ENCODE measurements at places on chromosomes 6 and 20.

DNA sequence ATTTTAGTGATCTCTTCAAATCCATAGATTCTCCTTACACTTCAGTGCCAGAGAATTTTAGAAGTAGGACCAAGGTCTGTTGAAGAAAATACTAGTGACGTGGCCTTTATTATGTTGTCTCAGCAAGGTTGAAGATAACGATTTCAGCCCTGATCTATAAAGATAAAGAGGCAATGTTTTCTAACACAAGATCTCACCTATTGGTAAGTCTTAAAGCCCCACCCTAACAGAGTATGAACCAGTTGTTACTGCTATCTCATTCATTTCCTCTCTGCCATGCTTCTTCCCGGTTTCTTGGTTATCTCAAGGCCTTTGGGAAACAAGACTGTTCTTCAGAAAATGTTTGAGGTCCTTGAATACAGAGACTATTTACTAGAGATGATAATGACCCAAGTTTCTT is 53.1 kb downstream of the KIAA0408 start:
- no peak for DNase-seq

DNA sequence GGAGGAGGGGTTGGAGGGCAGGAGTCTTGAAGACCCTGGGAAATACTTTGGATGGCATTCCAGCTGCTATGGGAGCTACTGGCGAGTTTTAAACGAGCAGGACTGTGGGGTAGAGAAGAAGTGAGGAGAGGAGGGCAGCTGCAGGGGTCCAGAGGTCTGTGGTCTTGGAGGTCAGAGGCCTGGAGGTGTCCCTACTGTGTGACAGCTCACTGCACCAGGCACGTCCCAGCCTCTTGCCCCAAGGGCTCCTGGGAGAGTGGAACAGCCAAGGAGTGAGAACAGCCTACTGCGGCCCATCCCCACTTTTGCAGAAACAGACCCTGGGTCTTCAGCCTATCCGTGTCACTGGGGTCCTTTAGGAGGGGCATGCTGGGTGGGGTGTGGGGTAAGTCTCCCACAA is 2.9 kb upstream of the NOL4L start:
- no peak for DNase-seq

GRCh38 chr6:40295251-40295950 is 291.8 kb downstream of the LRFN2 start:
- no peak for DNase-seq

- no peak for DNase-seq
Observed at GRCh38 chr6:47094241-47094925, 52.3 kb upstream of the ADGRF1 start.

- no peak for DNase-seq
Observed at GRCh38 chr6:107246972-107247615, 131.8 kb upstream of the BEND3 start.

GRCh38 chr20:32281711-32282110 is 4.3 kb downstream of the KIF3B start:
- DNase-seq: no peak

DNA sequence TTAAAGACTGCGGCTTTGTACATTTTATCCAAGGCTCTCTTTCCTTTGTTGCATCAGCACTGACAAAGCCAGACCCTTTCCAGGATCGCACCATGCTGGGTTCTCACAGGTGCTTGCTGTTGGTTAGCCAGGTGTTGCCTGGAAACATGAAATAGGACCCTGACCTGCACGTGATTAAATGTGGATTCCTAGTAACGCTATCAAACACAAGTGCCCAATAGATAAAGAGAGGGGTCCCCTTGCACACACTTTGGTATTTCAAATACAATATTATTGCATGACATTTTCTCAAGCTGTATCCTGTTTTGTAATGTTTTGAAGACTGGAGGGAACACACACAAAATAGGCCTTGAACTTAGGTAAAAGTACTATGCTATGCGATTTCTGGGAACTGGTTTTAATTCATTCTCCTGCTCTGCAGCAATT is 73.3 kb downstream of the AKAP12 start:
- no peak for DNase-seq

- no peak for DNase-seq
Observed at GRCh38 chr20:40110311-40110831, 578.7 kb downstream of the MAFB start.

GRCh38 chr6:53111865-53112264 is 36.8 kb downstream of the GCM1 start:
- DNase-seq: no peak

GRCh38 chr6:111673937-111674336 is 68.3 kb upstream of the TRAF3IP2 start:
- DNase-seq: no peak

DNA sequence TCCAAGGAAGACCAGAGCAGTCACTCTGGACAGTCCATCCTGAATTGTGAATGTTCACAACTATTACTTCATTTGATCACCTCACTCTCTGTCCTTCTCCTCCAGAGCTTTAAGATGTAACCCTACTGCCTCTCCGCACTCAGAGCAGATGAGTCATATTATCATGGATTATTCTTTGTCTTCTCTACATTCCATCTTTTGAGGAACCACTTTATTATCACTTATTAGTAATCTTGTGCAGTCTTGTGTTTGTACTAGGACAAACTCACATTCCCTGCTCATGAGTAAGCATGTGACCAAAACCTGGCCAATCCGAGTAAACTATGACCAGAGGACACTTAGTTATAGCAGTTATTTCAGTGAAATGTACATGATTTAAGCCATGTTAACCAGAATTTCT is 401.5 kb upstream of the ADGRB3 start:
- no peak for DNase-seq

- DNase-seq: no peak
Observed at GRCh38 chr6:115901896-115902295, 158.8 kb downstream of the FRK start.

DNA sequence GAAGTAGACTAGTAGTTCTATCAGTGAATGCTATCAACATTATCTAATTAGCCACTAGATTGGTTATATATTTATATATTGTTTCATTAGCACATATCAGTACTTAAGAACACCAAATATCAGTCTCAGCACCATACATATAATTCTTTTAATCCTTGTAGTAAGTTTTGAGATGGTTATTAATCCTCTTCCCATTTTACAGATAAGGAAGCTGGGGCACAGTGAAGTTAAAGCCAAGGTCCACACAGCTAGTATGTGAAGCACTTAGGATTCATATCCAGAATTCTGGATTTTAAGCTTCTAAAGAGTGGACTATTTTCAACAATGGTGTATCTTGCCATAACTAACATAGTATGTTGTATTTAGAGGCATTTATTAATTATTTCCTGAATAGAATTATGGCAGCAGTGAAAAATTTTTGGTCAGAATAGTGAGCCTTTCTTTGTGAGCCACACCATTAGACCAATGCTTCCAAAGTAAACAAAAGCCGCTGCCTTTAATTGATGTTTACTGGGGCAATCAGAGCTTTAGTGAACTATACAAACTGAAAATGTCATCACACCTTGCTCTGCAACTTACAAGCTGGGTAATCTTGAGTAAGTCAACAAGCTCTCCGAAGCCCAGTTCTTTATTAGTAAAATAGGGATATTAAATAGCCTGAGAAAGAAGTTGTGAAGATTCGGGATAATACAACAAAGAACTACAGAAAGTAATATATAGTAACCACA is 41.9 kb upstream of the HBS1L start:
- DNase-seq: no peak

DNA sequence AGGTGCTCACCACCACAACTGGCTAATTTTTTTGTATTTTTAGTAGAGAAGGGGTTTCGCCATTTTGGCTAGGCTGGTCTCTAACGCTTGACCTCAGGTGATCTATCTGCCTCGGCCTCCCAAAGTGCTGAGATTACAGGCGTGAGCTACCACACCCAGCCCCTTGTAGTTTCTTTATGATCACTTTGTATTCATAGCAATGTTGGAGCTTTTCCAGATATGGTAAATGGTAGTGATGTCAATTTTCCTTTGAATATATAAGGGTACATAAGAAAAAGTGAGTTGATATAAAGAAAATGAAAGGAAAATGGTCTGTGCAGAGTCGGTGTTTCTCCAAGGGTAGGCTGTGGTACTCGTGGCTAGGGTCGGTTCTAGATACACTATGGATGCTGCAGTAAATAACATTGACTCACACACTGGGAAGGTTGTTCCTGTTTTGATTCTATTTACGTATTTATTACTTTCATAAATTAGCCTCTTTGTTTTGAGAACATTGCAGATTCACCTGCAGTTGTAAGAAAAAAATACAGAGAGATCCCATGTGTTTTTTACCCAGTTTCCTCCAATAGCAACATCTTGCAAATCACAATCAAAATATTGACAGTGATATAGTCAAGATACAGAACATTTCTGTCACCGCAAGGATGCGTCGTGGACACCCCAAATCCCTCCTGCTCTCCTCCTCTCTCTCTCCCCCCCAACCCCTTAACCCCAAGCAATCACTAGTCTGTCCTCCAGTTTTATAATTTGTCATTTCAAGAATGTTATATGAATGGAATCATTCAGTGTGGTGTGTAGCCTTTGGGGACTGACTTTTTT is 2.5 kb downstream of the ZNF831 start:
- no peak for DNase-seq

DNA sequence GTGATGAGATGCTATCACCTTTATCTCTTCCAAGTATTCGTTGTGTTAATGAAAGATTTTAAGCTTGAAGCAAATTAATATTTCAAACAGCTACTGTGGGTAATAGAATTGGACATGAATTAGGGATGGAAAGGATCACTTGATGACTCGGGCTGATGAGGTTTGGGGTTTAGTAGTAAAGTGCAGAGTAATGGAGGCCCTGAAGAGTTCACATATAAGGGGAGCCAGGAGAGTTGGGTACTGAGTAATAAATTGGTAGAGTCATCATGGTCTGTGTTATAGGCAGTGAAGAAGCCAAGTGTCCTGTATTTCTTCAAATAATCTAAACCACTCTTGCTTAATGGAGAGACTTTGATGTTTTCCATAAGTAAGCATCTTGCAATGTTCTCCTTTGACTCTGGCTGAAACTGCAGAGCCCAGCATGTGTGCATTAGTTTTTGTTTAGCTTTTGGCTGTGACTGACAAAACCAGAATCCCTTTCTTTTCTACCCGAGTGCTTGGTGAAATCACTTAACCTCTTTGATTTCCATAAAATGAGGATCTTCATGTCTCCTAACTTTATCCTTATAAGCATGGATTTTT is 57.6 kb downstream of the L3MBTL3 start:
- no peak for DNase-seq

- DNase-seq: no peak
Observed at GRCh38 chr6:13433709-13434121, 53.7 kb downstream of the GFOD1 start.

DNA sequence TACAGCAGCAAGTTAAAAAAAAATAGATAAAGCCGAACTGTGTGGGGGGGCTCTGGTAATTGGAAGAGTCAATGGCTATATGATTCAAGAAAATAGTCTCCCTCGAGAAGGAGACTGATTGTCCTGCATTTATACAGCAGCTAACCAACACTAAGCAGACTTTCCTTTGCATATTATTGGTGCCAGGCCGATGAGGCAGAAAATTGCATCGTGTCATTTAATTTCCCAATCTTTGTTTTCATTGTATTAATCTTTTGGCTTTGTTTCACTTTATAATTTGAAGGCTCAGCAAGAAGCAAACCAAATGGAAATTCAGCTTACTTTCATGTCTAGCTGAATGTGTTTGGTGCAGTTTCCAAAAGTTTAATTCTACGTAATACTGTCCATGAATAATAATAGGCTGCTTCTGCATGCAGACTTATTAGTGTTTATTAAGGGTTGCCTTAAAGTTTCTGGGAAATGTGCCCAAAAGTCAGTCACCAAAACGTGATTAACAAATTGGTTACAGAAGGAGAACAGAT is 258.5 kb downstream of the HACE1 start:
- no peak for DNase-seq

DNA sequence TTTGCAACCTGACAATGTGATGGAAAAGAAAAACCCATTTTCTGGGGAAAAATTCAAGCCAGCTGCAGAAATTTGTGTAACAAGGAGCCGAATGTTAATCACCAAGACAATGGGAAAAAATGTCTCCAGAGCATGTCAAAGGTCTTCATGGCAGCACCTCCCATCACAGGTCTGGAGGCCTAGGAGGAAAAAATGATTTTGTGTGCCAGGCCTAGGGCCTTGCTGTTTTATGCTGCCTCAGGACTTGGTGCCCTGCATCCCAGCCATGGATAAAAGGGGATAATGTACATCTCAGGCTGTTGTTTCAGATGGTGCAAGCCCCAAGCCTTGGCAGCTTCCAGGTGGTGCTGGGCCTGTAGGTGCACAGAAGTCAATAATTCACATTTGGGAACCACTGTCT is 747.7 kb downstream of the C6orf118 start:
- no peak for DNase-seq

DNA sequence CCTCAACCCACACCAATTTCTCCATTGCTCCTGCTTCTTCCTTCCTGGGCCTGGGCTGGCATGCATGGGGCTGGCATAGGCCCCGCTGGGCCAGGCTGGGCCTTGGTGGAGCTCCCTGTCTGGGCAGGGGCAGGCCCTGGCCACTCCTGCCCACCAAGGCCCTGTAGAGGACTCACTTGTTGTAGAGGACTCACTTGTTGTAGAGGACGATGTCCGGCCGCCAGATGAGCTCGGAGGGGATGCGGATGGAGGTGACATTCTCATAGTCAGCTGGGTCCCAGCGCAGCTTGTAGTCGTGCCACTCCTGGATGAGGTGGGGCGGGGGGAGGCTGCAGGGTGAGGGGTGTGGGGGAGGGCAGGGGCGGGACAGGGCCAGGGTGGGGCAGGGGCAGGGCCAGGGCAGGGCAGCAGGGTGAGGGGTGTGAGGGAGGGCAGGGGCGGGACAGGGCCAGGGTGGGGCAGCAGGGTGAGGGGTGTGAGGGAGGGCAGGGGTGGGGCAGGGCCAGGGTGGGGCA is 5.3 kb downstream of the CHRNA4 start:
- no peak for DNase-seq

DNA sequence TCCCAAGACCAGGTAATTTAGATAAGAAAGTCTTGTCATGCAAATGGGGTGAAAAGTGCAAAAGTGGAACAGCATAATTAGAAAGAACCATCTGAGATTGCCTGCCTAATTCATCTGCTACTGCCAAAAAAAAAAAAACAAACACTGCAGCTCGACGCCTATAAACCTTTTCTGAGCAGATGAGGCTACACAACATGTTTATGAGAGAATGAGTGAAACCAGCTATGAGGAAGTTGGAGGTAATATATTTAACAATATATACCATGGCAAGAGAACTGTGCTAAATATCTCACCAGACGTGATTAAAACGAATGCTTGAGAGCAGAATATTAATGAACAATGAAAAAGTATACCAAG is 50.0 kb downstream of the LAMA4 start:
- DNase-seq: no peak

DNA sequence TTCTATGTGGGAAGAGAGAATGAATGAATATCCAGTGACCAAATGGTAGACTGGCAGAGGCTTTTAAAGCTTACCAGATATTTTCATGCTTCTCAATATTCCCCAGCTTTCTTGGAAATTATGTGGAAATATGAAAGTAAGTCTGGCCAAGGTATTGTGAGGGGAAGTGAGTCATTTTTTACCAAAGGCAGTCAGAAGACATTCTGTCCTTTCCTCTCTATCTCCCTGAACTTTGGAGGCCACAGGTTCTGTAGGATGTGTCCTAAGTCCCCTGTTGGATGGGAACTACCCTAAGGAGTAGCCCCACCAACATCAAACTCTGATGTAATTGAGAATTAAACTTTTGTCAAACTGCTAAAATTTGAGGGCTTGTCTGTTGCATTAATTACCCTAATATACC is 593.8 kb upstream of the NRSN1 start:
- no peak for DNase-seq

Data from left renal cortex interstitium (tissue), 4 donors.